ENCODE measurements at places on chromosomes 1 and 21.

DNA sequence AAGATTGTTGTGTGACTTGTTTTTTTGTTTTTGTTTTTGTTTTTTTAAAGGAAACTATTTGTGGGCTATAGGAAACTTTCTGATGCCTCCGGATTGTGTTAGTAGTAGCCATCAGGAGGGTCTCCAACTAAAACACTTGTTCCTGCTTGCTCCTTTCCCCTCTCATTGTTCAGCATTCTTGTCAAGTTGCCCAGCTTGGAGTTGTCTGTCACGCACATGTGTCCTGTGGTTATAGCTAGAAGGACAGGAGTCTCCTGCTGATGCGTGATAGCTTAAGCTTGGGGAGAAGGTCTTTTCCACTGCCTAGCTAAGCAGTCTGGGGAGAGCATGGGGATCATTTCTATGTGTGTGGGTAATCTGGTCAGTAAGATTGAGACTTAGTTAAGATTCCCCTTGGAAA lies 3.2 kb upstream of the LYPLA2 start:
- no peak for DNase-seq

DNA sequence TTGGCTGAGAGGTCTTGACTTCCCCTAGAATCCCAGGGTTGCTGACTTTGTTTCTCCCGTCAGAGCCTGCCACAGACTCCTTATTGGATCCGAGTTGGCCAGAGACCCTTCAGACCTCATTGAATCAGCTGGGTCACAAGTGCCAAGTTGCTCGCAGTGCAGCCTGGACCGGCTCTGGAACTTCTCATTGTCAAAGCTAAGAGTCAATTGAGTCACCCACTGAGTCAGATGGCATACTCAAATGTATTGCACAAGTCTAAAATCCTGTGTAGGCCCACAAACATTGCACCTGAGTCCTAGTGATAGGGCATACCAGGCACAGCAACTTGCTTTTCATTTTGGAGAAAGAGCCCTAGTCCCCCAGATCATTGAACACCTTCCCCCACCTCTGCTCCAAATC lies 20.4 kb upstream of the SCAF4 start:
- DNase-seq, result peak; percentile 79

DNA sequence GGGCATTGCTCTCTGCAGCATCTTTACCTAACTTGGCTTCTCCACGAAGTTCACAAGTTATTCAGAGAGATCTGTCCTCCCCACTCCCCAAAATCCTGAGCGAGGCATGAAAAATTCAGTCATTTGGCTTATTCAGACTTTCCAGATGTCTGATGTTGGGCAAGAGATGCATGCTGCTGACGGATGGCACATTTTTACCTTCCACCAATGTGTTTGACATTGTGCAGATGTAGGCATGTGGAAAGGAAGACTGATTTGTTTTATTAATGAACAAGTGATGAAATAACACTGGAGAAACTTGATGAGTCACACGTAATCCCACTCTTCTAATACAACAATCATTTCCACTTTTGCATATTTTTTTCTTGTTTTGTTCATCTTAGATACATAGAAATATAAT lies 86.7 kb downstream of the C1orf94 start:
- DNase-seq, result no peak

GRCh38 chr21:45132841-45133573 lies 58.6 kb downstream of the ADARB1 start:
- DNase-seq, result no peak

DNA sequence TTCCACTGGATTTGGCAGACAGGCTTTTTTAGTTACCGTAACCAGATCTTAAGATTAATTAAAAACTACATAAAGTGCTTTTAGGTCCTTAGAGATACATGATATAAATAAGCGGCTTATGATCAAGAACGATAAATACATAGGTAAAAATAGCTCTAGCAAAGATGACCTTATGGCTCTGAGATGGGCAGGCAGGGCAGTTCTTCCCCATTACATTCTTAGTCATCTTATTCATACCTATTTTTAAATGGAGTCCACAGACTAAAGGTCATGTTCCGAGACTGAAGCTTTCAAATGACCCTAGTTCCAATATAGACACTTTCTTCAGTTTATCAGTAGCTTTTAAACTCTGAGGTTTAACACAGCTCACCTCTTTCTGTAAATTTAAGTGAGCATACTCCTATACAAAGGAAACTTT lies 4.3 kb downstream of the MCL1 start:
- peak; percentile 72 for DNase-seq

DNA sequence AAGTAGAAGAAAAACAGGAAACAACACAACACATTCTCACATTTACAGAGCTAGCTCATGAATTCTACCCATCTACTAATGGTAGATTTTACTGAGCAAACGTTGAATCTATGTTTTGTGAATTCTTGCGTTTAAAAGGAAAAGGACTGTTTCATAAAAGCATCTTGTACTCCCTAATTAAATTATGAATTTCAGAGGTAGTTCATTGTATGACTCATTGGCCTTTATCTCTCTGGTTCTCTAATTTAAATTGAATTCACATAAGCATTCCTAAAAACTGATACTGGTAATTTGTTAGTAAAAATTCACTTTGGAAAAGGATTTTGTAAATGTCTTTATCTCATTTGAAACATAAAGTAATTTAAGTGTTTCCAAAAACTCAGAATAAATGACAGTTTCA lies 687.3 kb downstream of the BRINP3 start:
- no peak for DNase-seq

- DNase-seq, result peak; percentile 4
These were observed 63.6 kb downstream of the NIBAN1 start for GRCh38 chr1:184910691-184911091.

DNA sequence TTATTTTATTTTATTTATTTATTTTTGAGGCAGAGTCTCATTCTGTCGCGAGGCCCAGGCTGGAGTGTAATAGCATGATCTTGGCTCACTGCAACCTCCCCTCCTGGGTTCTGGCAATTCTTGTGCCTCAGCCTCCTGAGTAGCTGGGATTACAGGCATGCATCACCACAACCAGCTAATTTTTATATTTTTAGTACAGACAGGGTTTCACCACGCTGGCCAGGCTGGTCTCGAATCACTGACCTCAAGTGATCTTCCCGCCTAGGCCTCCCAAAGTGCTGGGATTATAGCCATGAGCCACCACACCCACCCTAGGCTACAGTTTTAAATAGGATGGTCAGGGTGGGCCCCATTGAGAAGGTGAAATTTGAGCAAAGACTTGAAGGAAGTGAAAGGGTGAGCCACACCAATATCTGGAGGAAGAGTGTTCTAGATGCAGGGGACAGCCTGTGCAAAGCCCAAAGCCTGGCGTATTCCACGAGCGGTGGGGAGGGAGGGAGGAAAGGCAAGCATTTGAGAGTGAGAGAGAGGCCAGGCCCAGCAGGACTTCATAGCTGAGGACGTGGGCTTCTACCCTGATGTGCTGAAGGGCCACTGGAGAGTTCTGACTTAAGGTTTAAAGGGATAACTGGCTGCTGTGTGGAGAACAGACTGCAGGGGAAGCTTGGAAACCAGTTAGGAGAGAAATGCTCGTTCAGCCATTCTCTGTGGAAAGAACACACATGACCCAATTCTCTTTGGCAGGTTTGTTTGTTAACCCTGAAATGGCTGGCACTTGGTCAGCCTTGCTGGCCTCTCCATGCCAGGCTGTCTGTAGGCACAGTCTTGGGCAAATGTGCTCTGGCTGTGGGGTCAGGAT lies 62.6 kb upstream of the FAM20B start:
- no peak for DNase-seq

- no peak for DNase-seq
These were observed 437.4 kb downstream of the NUF2 start for GRCh38 chr1:163758977-163759670.

DNA sequence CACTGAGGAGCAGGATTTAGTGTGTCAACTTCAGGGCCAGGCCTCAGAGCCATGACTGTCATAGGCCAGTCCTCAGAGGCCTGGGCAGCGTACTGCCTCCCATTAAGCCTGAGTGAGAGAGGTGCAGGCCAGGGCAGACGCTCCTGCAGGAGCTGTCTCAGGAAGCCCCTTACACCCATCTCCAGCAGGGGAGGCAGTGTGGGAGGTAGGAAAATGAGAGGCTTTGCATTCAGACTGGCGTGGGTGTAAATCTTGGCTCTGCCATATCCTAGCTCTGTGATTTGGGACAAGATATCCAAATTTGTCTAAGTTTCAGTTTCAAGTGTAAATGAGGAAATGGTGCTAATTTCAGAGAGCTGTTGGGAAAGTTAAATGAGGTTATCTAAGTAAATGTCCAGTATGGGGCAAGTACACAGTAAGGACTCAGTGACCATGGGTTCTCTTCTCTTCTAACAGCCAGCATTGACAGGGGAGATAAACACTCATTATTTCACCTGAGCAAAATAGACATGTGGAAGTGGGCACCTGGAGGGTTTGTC lies 184.1 kb downstream of the ZSCAN20 start:
- DNase-seq, result no peak

DNA sequence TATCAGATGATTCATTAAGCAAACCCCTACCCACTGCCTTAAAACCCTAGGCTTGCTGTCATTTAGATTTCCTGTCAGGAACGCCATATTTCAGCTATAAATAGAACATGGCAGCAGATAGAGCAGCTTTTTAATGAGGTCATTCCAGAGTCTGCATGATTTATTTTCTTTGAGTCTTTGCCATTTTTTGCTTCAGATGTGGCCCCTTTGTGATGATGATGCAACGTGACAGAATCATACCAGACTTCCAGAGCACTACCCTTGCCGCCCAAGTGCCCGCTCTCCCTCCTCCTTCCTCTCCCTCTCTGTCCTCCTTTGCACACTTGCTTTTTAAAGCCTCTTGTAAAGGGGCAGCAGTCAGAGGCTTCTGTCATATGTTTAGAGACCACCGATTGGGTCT lies 55.5 kb upstream of the TRIM67 start:
- peak; percentile 26 for DNase-seq
